Urinary bladder (tissue), 4 donors: ENCODE measurements at places on chromosomes 7 and 10. TPM values are rescaled to one million over a fixed set of nuclear protein-coding genes. Genes with fewer than 3 reads are reported as not detected.

Gene CLRN3
- not detected for polyA plus RNA-seq

Gene MINDY3
- 23.6 TPM for polyA plus RNA-seq

Gene SPDYE16
- polyA plus RNA-seq = 0.23 TPM

Gene KLF14
- polyA plus RNA-seq = 0.03 TPM

Gene LMTK2
- 6.8 TPM for polyA plus RNA-seq

Gene SLC12A9
- 29.0 TPM for polyA plus RNA-seq

Gene DYDC2
- polyA plus RNA-seq = not detected

Gene PPP1R17
- polyA plus RNA-seq = not detected

Gene SPDYE2
- polyA plus RNA-seq = 0.14 TPM

Gene RINT1
- polyA plus RNA-seq = 7.6 TPM
